Amniotic stem cell (primary cell): ENCODE measurements at places on chromosomes 6 and 20.

DNA sequence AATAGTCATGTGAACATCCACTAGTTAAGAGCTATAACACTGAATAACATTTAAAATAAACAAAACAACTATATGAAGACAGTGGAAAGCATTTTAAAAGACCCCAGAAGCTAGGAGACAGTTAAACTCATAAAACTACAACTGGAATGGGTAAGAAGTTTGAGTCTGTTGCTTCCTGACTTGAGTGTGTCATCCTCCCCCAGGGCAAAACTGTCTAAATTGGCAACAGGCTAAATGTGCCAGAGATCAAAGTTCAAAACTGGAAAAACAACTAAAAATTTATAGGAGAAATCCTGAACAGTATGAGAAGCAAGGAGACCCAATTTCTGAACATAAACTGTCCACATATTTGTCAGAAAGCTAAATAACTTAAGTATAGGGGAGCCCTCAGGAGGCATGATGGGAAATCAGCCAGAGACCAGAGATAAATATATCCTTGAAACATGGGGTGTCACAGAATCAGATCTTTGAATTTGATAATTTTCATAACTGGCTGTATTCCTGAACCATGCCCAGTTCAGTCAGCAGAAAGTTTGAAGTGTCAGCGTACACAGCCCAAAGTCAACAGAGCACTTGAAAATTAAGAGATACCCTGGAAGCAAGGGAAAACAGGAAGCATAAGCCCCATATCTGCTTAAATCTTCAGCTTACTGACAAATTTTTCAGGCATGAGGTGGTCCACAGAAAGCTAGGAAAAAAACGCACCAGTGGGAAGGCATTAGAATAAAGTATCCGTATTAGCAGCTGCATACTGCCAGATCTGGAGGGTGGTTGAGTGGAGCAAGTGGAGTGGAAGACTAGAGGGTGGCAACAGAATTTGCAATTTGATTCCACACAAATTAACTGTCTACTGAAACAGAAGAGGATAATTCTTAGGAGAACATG, 516.1 kb upstream of the MAN1A1 start:
- no peak for DNase-seq

- no peak for DNase-seq
These were observed 4.8 kb upstream of the IL17F start for GRCh38 chr6:52249078-52249477.

DNA sequence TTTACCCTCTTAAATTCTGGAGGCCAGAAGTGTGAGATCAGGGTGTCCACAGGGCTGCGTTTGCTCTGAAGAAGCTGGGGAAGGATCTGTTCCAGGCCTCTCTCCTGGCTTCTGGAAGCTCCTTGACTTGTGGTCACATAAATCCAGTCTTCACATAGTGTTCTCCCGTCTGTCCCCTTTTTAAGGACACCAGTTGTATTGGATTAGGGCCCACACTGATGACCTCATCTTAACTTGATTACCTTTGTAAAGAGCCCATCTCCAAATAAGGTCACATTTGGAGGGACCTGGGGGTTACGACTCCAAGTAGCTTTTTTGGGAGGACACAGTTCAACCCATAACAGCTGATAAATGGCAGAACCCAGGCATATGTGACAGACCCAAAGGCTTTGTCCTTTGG, 20.0 kb upstream of the WFDC2 start:
- no peak for DNase-seq

GRCh38 chr20:53595018-53595378, 1.4 kb upstream of the ZNF217 start:
- DNase-seq = no peak

- DNase-seq = no peak
These were observed 94.6 kb downstream of the FOXA2 start for GRCh38 chr20:22489626-22490286.

GRCh38 chr6:157769776-157770426, 53.1 kb upstream of the SNX9 start:
- no peak for DNase-seq

- no peak for DNase-seq
These were observed 165.0 kb downstream of the PDE7B start for GRCh38 chr6:136016228-136017225.

DNA sequence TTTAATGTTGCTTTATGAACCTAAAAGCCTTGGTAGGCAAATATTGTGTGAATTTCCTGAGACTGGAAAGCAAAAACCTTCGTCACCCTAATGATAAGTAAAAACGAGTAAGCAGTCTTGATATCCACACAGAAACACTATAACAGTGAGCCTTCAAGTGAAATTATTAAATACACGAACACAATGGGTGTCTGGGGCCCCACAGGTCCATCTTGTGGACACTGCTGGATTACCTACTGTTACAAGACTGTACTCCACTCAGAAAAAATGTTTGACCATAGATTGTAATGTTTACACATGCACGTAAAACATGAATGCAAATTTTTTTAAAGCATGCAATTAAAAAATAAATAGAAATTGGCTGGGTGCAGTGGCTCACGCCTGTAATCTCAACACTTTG, 466.9 kb downstream of the CD83 start:
- no peak for DNase-seq

GRCh38 chr20:61311656-61312387, 59.8 kb downstream of the CDH4 start:
- DNase-seq = no peak

GRCh38 chr6:44627883-44628271, 240.4 kb downstream of the CDC5L start:
- DNase-seq = no peak

DNA sequence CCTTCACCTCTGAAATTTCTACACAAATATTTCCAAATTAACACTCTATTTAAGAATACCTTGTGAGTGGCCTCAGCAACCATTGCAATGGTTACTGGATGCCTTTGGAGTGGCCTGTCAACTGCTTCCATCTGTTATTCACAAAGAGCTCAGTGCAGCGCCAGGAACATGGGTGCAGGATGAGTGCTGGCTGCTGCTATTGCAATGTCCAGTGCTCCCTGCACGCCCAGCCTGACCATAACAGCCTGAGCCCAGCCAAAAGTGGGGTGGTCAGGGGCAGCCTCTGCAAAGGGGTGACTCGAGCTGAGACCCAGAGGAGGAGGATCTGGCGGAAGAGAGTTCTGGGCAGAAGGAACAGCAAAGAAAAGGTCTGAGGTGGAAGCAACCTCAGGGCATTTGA, 18.4 kb downstream of the CASS4 start:
- DNase-seq = no peak

DNA sequence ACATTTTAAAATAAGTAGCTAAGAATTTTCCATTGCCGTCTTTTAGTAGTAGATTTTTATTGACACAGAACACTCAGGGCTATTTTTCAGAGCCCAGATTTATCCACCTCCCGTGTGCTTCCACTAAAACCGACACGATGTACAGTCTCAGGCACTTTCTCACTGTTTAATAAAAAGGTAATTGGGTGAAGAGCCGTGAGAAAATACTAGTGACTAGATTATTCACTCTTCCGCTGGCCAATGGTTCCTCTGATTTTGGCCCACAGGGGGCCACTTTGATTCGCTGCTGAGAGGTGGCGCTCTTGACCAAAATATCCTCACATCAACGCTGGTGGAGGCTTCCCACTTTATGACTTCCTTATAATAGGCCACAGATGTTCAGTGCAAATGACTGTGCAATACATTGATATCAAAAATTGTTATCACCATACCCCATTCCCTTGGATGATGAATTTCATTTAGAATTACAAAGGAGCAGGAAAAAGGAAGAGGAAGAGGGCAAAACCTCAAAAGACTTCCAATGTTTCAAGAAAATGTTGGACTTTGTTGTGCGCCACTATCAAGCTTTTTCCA, 12.3 kb upstream of the HDDC2 start:
- peak; percentile 57 for DNase-seq

- DNase-seq = no peak
These were observed 10.1 kb upstream of the NHSL1 start for GRCh38 chr6:138509371-138509770.

- DNase-seq = no peak
These were observed 10.7 kb upstream of the PLEKHG1 start for GRCh38 chr6:150588888-150589499.

DNA sequence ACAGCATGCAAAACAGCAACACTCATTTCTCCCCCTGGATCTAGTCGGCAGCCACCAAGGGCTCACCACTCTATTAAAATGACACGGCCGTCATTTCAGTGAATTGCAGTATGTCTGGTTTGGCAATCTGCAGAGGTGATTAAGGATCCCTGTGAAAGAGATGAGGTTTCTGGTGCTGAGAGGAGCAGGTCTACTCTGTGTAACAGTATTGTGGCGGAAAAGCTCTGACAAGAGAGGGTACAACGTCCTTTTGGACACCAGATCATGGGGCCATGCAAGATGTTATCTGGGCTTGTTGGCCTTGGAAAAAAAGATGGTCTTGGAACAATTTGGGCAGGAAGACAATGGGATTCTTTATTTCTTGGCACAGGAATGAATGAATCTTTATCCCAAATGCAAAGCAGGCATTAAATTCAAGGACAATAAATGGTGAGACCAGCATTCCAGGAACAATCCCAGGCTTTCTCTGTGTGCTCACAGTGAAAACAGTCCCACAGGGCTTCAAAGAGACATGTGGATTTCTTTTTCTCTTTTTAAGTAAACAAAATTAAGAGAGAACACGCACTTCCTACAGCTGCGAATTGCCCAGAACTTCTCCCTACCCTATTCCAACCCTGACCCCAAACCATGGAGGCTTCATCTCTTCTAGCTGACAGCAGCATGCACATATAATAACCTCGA, 33.7 kb upstream of the ADGRF1 start:
- no peak for DNase-seq

DNA sequence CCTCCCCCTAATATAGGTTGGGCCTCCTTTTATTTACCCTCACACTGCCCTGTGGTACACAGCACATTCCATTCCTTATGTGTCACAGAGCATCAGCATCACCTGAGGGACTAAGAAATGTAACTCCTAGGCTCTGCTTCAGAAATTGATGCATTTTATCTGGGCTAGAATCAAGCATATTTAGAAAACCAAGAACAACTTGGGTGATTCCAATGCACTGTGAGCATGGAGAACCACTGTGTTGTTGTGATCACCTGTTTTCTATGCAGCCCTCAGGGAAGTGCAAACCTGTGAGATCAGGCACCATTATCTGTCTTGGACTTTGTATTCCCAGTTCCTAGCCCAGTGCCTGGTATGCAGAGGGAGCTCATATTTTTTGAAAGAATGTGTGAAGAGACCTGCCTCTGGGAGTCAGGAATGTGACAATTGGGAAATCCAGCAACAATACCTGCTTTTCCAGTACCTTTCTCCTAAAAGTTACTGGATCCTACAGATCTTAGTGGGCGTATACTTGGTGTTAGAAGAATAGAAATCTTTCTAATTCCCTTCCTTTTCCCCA, 7.0 kb downstream of the KAT14 start:
- DNase-seq = no peak

DNA sequence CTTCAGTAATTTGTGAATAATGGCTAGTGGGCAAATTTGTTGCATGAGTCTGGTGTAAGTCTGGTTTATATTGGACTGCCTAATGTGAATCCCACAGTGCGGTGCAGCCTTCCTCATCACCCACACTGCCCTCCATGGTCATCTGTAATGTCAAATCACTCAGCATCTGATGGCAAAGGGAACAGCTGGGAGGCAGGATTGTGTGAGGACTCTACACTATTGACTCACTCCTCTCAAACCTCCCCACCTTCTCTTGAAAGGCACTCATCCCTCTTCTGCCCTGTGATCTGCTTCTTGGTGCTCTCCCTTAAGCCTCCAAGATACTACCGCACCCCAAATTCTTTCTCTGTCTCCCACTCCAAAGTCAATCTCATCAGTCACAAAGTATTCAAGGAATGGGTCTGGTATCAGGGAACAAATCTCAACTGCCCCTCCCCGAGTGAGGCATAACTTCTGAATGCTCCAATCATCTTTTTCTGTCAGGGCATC, 146.0 kb upstream of the BEND6 start:
- DNase-seq = no peak

- no peak for DNase-seq
These were observed 1.0 kb upstream of the HELZ2 start for GRCh38 chr20:63574829-63575743.
